ENCODE measurements at places on chromosomes 5 and 9. TPM values are rescaled to one million over a fixed set of nuclear protein-coding genes. Genes with fewer than 3 reads are reported as not detected.

The BNC2 gene
- 67.8 TPM for total RNA-seq

The C1QTNF3 gene
- 2.1 TPM for total RNA-seq

The RHOBTB3 gene
- total RNA-seq = 84.7 TPM

The LECT2 gene
- total RNA-seq = not detected

The SAXO1 gene
- not detected for total RNA-seq

The MARCOL gene
- total RNA-seq = not detected

The SPINK6 gene
- total RNA-seq = not detected

The TAL2 gene
- total RNA-seq = not detected

The BSPRY gene
- 1.3 TPM for total RNA-seq

The ADAMTS13 gene
- total RNA-seq = 2.9 TPM

The PURA gene
- 37.1 TPM for total RNA-seq

The RGS7BP gene
- 8.1 TPM for total RNA-seq

The PTGS1 gene
- total RNA-seq = 16.6 TPM

The GARIN3 gene
- not detected for total RNA-seq

The ACTL7B gene
- total RNA-seq = not detected

The SPINK7 gene
- total RNA-seq = not detected

The AFAP1L1 gene
- total RNA-seq = 40.3 TPM

The STPG3 gene
- total RNA-seq = 0.32 TPM

The CCNO gene
- total RNA-seq = not detected

The DMRT3 gene
- total RNA-seq = not detected

The BHMT gene
- 0.28 TPM for total RNA-seq

The CDKN2A gene
- 0.37 TPM for total RNA-seq

The CARTPT gene
- total RNA-seq = not detected

The CDX1 gene
- not detected for total RNA-seq

The KIF4B gene
- total RNA-seq = not detected

The PARP8 gene
- 10.9 TPM for total RNA-seq

The ANXA2R gene
- 0.95 TPM for total RNA-seq

The IARS1 gene
- total RNA-seq = 58.4 TPM

The MLANA gene
- total RNA-seq = not detected

Measured in right cardiac atrium (tissue), 5 donors.